ENCODE measurements at places on chromosomes 1 and 21.

GRCh38 chr1:212916481-212917133, 33.7 kb upstream of the VASH2 start:
- DNase-seq, result no peak

DNA sequence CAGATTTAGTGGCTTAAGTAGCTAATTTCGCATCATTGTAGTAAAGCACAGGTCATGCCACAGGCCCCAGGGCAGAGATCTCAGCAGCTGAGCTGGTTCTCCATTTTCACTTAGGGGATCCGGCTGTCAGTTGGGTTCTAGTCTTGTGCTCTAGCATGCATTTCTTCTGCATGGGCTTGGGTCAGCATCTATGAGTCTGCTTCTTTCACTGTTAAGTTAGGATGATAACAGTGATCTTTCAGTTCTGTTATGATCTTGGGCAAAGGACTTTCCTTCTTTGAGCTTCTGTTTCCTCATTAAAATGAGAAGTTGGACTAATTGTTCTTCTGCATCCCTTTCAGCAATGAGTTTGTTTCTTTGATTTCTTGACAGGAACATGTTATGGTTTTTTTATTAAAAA, 123.6 kb upstream of the DNAH14 start:
- no peak for DNase-seq

DNA sequence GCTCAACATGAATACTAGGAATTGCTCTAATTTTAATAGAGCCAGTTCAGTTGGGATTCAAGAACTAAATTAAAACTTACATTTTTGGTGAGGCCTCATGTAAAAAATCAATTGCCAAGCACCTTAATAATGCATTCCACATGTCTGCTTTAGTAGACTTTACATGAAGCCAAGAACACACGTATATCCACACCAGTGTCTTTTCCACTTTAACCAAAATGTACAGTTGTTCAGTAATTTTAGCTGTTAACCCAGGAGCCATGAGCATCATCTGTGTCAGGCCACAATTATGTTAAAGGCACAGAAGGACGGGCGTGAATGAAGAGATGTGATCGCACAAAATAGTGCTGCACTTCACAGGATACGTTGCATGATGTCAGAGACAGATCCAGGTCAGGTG, 136.7 kb downstream of the TLR5 start:
- no peak for DNase-seq

GRCh38 chr1:63319046-63320021, 3.0 kb upstream of the FOXD3 start:
- no peak for DNase-seq

- DNase-seq, result no peak
Measured at GRCh38 chr1:40079774-40080400, 17.2 kb downstream of the PPT1 start.

DNA sequence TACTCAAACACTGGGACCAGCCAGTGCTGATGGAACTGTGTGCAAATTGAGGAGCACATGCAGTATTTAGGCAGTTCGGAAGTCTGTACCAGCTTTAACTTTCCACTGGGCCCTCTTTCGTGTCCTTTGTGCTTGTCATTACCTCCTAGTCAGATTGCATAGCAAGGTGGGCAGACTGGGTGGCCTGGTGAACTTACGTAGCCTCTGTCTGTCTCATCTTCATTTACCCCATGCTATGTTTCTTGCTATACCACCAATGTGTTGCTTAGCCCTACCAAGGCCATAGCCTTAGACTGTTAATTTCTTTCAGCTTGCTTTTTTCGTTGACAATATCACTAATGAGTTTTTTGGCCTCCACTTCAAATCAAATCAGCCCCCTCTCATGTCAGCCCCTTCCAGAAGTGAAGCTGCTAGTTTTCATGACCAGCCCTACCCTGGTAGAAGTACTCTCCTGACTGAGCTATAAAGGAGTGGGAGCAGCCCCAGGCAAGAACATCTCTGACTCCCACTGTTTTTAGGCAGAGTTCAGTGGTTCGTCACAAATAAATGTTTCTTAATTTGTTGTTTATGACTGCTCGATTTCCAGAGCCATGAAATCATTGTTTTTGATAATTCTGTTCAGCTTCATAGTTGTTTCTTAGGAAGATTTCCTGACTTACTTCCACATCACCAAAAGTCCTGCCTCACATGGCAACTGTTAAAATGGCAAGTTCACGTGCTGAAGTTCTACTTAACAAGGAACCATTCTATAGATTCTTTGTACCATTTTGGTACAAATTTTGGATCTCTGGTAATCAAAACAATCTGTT, 19.3 kb downstream of the PRKACB start:
- DNase-seq, result no peak

GRCh38 chr1:112704391-112704933, 2.5 kb downstream of the RHOC start:
- DNase-seq, result no peak

GRCh38 chr21:38420140-38420539, 78.1 kb downstream of the ERG start:
- no peak for DNase-seq

DNA sequence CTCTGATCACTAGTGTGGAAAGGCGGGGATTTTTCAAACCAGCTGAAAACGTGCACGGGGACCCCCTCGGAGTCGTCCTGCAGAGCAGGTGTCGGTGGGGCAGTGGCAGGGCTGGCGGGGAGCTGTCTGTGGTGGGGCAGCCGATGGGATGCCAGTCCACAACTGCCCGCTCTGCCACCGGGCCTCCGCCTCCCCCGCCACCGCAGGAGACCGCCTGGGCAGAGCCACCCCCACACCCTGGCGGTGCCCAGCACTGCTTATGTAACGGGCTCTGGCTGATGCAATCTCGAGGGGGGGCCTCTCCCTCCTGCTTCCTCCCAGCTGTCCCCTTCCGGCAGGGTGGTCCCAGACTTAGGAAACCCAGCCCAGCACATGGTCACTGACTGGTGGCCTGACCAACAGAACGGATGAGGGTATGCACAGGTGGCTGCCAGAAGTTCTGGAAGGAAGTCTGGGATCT, 9.3 kb downstream of the CHD5 start:
- no peak for DNase-seq

DNA sequence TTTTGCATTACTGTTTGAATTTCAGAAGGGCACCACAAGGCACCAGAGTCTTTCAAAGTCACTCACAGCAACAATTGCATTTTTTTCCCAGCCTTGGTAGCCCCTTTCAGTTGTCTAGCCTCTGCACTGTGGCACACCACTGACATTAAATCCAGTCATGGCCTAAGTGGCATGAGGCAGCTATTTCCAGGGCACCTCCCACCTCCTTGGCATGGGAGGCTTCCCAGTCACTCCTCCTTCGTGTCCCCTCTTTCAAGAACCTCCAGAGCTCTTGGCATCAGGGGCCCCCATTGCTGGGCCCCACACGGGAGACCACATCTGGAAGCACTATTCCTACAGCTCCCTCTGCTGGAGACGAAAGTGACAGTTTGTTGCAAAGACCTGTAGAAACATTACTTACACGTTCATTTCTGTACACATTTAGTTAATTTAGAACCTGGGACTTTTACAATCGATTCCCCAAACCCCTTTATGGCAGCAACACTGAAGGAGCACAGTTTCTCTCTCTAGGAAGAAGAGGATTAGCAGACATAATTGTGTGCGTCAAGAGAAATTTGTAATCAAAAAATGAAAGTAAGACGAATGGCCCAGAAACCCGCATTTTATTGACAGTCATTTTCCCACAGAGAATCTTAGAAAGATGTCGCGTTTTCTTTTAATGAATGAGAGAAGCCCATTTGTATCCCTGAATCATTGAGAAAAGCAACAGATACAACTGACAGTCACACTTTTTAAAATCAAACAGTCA, 5.7 kb upstream of the CHD5 start:
- DNase-seq, result no peak

DNA sequence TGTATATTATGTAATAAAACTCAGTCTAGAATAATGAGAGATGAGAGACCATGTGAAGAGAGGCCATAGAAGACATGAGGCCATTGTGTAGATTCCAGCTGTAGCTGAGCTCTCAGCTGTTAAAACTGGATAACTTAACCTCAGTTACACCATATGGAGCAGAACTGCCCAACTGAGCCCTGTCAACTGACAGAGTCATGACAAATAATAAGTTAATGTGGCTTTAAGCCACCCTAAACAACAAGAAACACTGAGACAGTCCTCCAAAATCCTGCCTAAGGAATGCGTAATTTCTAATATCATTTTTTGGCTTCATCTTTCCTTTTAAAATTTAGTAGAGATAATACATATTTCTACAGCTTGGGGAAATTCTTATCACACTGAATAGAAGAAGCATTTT, 580.0 kb upstream of the RGS18 start:
- DNase-seq, result no peak

- DNase-seq, result no peak
Measured at GRCh38 chr1:6634371-6635052, 9.8 kb downstream of the THAP3 start.

DNA sequence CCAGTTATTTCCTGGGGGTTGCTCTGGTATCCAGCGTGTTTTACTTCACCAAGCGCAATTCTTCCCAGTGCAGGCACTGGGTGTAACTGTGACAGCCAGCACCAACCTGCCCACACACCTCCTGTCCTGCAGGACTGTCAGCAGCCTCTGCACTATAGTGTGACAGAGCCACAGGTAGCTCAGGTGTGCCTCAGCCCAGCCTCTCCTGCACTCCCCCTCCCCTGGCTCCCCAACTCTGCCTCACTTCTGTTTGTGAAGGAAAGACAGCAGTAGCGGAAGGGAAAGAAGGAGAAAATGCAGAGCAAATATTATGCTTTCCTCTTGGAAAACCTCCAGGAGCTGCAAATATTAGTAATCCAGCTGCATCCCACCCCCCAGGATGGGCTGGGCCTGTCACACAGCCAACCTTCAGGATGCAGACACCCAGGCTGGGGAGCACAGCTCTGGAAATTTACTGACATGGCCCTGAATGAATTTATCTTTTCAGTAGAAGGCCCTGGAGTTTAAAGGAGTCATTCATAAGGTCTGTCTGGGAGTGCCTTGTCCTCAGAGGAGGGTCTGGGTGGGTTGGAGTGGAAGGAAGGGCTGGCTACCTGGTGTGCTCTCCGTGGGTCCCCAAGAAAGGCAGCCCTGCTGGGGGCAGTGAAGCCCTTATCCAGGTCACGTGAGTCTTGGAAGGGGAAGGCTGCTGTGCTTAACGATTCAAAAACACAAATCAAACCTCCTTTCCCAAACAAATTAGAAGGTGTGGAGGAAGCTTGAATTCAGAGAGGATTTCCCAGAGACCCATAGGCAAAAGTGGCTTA, 20.9 kb downstream of the CAPN2 start:
- DNase-seq, result no peak

- no peak for DNase-seq
Measured at GRCh38 chr1:165289556-165289955, 67.0 kb downstream of the LMX1A start.

GRCh38 chr1:115839029-115839678, 1.8 kb downstream of the NHLH2 start:
- no peak for DNase-seq

DNA sequence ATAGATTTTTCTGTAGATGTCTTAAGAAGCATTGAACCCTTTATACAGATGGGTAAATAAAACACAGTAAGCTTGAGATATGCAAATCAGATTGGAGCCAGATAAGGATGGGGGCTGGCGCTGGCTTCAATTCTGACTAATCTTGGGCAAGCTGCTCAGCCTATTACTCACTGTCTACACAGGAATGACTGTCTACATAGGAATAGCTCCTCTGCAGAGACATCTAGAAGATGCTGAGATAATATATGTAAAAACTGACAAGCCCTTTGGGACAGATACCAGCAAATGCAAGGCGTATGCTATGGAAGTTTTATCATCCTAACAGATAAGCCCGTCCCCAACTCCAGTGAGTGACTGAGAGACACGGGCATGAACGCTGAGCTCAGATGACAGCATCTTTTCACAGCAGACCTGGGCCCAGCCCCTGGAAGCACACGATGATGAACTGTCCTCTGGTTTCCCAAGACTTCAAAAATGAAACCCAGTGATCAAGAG, 1.7 kb downstream of the CLDN14 start:
- DNase-seq, result peak; percentile 58

DNA sequence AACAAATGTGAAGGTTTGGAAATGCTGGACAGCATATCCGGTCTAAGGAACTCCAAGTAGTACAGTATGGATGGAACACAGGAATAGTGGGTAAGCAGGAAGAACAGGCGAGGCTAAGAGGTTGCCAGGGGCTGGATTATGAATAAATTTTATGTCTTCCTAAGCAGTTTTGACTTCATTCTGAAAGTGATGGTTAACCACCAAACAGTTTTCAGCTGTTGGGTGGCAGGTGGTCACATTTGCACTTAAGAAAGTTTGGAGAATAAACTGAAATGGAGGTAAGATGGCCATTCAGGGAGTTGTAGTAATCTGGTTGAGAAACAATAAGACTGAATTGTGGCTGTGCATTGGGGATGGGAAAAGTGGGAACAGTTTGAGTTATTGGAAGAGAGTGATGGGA, 83.8 kb downstream of the PRKAA2 start:
- no peak for DNase-seq

- DNase-seq, result no peak
Measured at GRCh38 chr1:46569884-46570725, 18.7 kb upstream of the KNCN start.

DNA sequence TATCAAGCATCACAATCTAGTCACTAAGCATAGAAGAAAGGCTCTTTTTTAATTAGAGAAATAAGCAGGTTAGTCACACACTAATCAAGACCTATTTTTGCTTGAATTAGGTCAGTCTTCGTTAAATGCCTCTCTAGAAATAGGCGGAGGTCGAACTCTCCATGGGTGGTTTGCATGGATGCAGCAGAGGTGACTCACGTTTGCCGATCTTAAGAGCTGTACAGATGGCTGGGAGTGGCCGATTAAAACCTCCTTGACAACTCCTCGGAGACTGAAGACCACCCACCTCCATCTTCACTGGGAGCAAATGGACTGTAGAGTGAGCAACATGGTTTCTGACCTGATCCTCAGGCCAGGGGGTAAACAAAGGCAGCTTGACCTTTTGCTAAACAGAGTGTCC, 249.3 kb downstream of the ZNF648 start:
- no peak for DNase-seq

DNA sequence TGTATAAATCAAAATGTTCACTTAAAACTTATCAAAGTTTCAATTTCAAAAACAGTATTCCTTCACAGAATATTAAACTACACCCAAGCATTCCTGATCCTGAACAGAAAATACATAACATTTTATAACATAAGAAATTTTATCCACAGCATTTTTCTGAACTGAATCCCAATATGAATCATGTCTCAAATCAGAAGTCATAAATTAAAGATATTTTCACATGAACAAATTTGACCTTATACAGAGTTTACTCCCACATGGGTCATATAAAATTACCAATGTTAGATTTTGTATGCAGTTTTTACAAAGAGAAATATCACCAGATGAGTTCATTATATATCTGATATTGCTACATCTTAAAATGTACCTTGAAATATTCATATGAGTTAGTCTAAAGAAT, 48.6 kb upstream of the ASPM start:
- no peak for DNase-seq

DNA sequence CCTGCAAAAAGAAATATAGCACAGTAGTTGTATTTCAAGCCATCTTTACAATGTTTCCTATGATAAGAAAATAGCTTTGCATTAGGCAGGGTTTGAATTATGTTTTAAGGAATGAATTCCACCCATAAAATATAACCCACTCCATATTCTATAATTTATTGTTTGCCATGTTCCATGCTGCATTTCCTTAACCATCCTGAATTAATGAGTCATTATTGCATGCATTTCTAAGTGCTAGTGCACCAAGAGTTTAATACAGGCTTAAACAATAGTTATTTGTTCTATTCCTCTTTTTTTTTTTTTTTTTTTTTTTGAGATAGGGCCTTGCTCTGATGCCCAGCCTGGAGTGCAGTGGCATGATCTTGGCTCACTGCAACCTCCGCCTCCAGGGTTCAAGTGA, 45.2 kb downstream of the MIGA1 start:
- no peak for DNase-seq
